NCI-H1105 (cell line): ENCODE measurements at places on chromosomes 5 and 9.

GRCh38 chr5:57858905-57859304, 376.3 kb upstream of the ACTBL2 start:
- DNase-seq = no peak

- DNase-seq = no peak
These were observed 173.7 kb downstream of the MELK start for GRCh38 chr9:36746415-36746814.

DNA sequence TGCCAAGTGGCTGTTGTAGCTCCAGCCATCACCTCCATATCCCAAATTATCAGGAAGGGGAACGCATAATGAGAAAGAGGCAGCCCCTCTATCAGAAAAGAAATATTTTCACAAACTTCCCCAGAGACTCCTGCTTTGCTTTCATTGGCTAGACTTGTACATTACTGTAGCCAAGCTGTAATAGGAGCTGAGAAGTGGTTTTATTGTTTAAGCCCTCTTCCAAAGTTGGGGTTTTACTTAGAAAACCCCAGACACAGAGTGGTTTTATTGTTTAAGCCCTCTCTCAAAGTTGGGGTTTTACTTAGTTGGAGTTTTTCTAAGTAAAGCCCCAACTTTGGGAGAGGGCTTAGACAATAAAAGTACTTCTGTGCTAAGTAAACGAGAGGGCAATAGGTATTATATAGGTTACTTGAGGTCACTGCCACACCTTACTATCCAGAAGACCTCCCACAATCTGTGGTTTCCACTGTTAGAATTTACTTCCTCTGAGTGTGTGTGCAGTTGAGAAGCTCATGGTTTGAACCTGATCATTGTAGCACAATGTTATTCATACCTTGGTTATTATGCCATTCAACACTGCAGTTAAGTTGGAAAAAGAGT, 215.7 kb upstream of the OTULINL start:
- DNase-seq = no peak

GRCh38 chr9:136578915-136579649, 33.2 kb upstream of the NOTCH1 start:
- no peak for DNase-seq

GRCh38 chr9:71628247-71628646, 140.1 kb downstream of the CEMIP2 start:
- no peak for DNase-seq

DNA sequence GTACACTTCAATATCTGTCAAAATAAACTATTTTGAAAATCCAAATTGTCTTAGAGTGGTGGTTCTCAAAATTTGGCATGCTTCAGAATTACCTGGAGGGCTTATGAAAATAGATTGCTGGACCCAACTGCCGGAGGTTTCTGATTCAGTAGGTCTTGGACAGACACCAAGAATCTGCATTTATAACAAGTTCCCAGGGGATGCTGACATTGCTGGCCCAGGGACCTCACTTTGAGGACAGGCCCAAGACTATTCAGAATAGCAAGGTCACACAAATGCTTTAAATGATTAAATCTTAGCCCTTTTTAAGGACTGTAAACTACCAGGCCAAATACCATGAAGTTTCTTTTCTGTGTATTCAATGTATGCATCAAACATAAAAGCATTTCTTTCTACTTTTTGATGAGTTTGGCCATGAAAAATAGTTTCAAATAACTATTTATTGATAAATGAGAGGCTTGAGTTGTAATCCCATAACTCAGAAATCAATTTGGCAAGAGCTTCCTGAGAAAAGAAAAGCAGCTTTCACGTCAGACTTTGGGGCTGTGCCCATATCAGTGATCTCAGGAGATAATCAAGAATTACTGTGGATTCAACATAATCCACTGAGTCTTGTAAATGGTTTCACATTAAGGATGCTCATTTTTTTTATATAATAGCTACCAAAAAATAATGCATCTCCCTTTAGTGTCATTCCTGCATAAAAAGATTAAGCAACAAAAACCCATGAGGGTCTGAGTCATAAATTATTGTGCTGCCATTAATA, 191.4 kb downstream of the FRMD3 start:
- DNase-seq = no peak

GRCh38 chr5:110969502-110969901, 102.0 kb upstream of the TSLP start:
- DNase-seq = no peak

DNA sequence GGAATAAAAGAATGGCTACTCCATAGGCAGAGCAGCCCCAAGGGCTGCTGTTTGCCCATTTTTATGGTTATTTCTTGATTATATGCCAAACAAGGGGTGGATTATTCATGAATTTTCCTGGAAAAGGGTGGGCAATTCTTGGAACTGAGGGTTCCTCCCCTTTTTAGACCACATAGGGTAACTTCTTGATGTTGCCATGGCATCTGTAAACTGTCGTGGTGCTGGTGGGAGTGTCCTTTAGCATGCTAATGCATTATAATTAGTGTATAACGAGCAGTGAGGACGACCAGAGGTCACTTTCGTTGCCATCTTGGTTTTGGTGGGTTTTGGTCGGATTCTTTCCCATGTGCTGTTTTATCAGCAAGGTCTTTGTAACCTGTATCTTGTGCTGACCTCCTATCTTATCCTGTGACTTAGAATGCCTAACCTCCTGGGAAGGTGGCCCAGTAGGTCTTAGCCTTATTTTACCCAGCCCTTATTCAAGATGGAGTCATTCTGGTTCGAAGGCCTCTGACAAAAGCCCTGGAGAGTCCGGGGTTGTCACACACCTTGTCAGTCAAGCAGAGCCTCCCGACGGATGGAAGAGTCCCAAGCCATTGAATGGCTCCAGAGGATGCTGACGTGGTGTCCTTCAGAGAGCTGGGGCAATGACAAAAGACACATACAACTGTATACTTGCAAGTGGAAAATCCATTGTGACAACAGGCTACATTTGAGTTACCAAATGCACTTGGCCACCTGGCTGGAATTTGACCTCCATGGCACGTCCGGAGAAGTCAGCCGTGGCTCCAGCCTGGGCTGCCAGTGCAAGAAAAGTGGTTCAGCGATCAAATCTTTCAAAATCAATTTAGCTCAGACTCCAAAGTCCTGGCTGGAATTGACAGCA, 67.1 kb upstream of the CLINT1 start:
- DNase-seq = no peak

- no peak for DNase-seq
These were observed 116.6 kb downstream of the NMUR2 start for GRCh38 chr5:152288499-152288898.

GRCh38 chr5:154663424-154663823, 91.8 kb upstream of the LARP1 start:
- no peak for DNase-seq

GRCh38 chr5:1517838-1518237, 5.9 kb downstream of the LPCAT1 start:
- no peak for DNase-seq
